Stimulated activated CD8-positive, alpha-beta memory T cell treated with anti-CD3 and anti-CD28 coated beads, Interleukin-7, amount 100 ng/mL, for 1 hour (primary cell): ENCODE measurements at places on chromosomes 4 and X.

DNA sequence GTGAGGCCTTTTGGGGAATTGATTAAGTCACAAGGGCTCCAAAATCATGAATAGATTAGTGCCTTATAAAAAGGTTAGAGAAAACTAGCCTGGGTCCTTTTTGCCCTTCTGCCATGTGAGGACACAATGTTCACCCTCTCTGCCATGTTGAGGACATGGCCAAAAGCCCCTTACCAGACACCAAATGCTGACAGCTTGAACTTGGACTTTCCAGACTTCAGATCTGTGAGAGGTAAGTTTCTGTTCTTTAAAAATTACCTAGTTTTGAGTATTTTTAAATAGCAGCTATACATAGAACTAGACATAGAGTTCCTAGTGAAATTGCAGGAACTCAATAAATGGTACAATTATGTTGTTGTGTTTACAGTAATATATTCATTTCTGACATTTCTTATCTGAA is 1214.4 kb downstream of the ADGRL3 start:
- DNase-seq: no peak

DNA sequence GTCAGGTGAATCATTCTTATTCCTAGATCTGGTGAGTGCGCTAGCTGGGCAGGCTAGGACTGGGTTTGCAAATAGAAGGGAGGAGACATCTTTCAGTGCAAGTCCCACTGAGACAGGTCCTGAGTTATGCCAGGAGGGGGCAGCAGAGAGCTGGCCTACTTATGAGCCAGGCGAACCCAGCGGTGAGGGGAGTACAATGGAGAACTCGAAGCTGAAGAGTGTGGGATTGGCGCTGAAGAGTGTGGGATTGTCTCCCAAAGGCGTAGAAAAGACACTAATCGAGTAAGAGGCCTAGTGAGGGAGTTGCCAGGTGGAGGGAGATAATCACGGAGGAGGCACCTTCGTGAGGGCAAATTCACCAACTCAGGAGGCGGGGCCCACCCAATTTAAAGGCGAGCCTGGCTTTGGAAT is 91.7 kb upstream of the CXorf66 start:
- peak; percentile 1 for DNase-seq

DNA sequence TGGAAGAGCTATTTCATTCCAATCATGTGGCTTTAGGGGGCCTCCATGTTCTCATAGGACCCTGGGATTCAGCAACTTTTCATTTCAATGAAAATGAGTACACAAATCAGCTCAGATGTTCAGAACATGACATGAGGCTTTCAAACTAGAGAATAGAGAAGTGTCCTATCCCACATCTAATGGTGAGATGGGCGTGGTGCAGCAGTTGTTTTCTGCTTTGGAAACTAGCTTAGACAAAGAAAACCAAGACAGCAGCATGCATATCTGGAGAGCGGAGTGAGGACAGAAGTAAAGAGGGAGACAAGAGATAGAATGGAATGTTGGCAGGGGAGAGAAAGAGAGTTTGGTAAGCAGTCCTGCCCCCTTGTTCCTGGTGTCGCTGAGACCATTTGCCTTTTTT is 1009.1 kb upstream of the IGFBP7 start:
- no peak for DNase-seq

GRCh38 chr4:42843694-42844093 is 48.8 kb upstream of the GRXCR1 start:
- no peak for DNase-seq

DNA sequence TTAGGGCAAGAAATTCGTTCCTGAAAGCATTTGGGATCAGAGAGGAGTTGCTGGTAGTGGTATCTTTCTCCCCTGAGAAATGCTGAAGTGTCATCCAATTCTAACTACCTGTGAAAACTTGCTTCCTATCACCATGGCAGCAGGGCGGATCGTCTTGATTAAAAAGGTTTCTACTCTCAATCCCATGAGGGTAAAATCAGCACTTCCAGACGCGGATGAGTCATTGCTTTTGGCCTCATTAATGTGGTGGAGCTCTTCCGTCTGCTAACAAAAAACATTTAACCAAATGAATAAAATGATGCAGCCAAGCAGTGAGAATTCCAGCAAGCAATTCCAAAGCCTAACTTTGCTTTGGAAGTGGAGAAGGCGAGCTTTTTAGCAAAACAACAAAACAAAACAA is 325.6 kb downstream of the CAMK2D start:
- DNase-seq: no peak

DNA sequence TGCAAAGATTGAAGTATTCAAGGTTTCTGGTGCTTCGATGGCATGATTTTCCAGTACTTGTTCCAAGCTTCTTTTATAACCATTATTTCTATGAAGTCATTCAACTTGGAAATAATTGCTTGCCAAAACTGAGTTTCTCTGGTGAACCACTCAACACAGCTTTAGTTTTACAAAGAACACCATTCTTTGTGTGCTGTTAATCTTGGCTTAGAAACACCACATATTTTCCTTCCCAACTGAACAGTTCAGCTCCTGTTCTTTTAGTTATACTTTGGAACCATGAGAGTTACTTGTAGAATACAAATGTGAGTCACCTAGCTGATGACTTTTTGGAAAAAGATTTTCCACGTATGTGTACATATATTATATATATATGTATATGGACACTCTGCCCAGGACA is 32.7 kb downstream of the TMEM47 start:
- no peak for DNase-seq

GRCh38 chr4:22514481-22514880 is 1.4 kb downstream of the ADGRA3 start:
- DNase-seq: no peak

DNA sequence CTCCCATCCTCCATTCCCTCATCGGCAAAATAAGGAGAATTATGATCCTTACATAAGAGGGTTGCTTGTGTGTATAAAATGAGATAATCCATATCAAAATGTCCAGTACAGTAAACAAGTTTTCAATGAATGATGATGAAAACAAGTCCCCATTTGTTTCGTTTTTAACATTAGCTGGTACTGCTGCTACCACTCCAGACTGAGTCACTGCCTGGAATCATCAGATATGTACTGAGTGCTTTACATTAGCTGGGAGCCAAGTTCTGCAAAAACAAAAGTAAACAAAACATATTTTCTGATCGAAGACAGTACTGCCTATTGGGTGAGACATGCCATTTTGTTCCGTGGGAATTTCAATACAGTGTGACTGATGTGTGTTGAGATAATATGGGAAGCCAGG is 123.2 kb upstream of the IGFBP7 start:
- no peak for DNase-seq

GRCh38 chrX:73903941-73904340 is 340.9 kb downstream of the CHIC1 start:
- no peak for DNase-seq

DNA sequence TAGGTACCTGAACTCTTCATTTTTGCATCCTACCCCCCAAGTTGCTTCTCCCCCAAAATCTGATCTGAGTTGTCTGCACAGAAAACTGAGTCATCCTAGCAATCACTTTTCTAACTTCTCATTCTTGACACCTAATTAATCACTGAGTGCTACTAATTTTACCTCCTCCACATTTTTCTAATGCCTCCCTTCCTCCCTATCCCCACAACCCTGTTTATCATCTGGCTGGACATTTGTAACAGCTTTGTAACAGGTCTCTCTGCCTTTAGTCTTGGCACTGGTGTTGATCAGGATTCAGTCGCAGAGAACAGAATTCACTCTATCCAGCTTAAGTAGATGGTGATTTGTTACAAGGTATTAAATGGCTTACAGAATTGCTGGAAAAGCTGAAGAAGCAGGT is 303.9 kb upstream of the GATB start:
- DNase-seq: no peak

- no peak for DNase-seq
Observed at GRCh38 chrX:3518870-3519269, 172.4 kb upstream of the MXRA5 start.

DNA sequence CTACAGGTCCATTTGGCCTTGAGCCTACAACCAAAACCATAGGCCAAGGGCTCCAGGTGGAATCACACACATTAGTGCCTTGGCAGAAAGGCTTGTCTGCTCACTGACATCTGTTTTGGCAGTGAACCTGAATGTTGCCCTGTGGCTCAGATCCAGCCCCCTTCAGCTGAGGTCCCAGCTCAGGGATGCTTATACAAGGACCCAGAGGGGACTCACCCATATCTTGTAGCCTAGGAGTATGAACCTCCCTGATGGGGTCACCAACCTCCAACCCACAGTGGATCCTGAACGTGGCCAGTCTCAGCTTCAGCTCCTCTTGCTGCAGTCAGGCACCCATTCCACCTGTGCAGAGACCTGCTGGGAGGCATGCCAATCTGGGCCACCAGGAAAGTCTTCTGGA is 50.8 kb upstream of the HMX1 start:
- no peak for DNase-seq

DNA sequence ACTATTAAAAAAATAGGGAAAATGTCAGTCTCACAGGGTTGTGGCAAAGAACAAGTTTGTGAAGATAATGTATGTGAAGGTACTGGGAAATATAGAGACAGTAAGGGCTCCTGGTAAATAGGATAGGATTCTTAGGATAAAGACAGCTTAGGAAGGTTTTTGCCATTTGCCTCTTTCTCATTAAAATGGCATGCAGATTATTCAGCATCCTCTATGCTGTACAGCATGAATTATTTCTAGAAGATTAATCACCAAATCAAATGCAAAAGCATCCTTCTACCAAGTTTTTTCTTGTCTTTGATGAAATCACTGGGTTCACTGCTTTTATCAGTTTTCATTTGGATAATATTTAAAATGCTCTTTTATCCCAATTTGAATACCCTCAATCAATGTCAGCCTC is 142.8 kb downstream of the NDST3 start:
- DNase-seq: no peak

DNA sequence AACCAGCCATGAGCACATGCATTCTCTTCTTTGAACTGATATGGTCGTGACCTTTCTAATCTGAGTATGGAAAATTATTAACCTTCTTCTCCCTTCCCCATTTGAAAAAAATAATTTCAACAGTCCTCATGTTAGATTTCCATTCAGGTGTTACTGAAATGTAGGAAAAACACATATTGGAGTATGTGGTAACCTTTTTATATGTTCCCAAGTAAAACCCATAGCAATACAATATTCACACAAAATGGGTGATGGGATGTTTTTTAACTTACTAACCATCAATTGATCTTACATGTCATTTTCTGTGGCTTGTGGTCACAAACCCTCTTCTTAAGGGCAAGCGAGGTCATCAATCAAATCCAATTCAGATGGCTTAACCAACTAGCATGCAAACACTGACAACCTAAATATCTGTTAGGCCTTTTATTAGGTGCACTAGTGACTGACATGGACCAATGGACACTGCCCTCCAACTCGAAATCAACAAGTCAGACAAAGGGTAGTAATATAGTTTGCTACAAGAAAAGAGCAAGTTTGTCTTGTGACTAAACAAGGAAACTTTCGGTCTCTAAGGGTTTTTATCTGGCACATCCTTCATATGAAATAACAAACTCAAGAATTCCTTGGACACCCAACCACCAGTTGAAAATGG is 74.3 kb downstream of the CAMK2D start:
- DNase-seq: no peak

DNA sequence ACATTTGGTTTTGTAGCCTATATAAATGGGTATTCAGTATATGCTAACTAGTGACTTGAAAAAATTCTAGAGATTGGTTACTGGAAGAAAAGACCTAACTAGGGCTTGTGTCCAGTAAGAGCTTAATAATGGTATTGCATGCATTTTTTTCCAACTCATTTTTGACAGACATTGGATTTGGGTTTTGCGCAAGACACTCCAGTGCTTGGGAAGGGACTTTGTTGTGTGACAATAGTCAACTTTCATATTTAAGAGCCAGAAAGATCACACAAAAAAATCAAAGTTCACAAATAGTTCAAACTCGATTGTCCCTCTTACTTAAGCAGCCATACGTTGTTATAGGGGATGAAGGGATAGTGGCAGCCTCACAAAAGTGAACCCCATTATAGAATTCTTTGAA is 1.2 kb upstream of the HSD17B11 start:
- DNase-seq: no peak

DNA sequence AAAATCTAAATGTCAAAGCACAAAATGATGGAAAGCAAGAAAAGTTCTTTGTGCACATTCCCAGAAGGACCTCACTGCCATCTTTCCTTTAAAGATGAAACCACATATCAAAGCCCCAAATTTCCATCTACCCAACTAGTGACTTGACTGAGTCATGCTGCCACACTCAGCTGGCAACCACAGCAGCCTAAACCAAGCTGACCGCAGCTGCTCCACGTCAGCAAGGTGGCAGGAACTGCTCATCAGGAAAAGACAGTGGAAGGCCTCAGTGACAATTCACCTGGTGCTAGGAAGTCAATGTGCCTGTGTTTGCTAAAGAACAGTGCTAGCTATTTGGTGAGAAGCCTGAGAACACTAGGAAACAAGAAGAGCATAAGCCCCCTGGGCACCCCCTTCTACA is 26.1 kb downstream of the ACOX3 start:
- DNase-seq: no peak

DNA sequence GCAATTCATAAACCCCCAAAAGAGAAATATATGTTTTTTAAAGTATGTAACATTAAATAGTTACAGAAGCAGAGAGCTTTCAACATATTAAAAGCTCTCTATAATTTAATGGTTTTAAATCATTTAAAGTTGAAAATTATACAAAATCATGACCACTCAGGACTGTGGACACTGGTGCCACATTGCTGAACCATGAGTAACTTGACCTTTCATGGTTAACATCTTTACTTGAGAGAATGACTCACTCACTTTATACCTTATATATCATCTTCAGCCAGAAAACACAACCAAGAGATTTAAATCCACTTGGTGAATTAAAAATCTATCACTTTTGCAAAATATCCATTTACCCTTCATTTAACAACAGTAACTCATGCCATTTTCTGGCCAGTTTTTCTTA is 584.3 kb upstream of the SMIM31 start:
- DNase-seq: no peak

DNA sequence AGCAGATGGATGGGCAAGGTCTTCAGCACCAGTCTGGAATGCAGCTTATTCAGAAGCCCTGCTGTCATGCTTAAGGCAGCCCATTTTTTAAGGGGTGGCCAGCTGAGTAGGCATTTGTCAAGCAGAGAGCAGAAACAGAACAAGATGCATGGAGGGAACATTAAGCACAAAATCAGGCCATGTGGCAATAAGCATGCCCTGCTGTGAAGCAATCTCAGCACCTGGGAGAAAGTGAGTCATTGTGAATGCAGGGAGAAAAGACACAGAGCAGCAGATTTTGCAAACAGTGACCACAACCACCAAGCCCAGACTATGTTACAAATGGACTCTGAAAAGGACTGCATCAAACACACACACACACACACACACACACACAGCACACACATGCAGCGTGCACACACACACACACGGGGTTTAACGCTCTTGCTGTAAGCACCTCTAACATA is 94.1 kb upstream of the GALNT7 start:
- no peak for DNase-seq

GRCh38 chrX:95063554-95063953 is 1389.5 kb downstream of the FAM133A start:
- no peak for DNase-seq

DNA sequence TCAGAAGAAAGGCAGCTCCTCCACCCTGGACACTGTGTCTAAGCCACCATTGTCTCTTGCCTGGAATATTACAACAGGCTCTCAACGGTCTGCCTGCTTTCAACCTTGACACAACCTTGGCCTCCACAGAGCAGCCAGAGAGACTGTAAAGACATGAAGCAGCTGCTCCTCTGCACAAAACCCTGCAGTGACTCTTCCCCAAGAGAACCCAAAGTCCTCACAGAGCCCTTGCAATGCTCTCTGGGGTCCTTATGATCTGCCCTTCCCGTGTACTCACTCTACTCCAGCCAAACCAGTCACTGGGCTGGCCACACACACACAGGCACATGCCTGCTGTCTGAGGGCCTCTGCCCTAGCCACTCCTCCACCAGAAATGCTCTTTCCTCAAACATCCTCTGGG is 75.9 kb upstream of the CPEB2 start:
- DNase-seq: no peak

GRCh38 chr4:138861135-138861534 is 154.4 kb upstream of the NOCT start:
- no peak for DNase-seq
